ENCODE measurements at places on chromosomes 5 and 9.

DNA sequence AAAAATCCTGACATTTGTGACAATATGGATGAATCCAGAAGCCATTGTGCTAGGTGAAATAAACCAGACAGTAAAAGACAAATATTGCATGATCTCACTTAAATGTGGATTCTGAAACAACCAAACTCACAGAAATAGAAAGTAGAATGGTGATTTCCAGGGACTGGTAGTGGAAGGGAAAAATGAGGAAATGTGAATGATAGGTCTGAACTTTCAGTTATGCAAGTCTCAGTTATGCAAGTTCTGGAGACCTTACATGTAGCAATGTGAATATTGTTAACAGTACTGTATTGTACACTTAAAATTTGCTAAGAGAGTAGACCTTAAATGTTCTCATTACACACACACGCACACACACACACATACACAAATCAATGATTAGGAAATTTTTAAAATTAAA, 84.9 kb downstream of the SLCO4C1 start:
- DNase-seq = no peak

DNA sequence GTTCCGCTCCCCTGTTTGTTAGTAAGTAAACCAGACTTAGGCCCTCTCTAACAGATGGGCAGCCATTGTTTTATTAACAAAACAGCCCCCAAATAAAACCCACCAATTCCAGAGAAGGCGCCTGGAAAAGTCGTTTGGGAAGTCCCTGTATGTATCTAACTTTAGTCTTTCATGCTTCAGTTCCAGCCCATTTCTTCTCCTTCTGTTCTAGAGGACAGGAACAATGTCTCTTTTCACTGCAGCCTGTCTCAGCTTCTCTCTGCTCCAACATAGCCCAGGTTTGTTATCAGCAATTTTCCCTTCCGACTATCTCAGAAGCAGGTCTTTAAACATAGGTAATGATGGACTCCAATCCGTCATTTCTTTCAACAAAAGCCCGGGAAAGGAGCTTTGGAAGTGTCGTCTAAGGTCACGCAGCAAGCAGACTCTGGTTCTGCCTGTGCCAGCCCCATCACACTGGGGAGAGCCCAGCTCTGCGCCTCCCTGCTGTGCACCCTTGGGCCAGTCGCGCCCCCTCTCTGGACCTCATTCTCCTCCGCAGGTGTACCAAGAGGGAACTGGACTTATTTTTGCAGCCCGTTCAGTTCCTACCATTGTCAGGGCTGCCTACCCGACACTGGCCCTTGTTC, 9.6 kb upstream of the AKNA start:
- no peak for DNase-seq

- DNase-seq = no peak
Observed at GRCh38 chr5:71744009-71744790, 25.1 kb downstream of the CARTPT start.

GRCh38 chr5:132463811-132464155, 26.8 kb downstream of the IRF1 start:
- no peak for DNase-seq

DNA sequence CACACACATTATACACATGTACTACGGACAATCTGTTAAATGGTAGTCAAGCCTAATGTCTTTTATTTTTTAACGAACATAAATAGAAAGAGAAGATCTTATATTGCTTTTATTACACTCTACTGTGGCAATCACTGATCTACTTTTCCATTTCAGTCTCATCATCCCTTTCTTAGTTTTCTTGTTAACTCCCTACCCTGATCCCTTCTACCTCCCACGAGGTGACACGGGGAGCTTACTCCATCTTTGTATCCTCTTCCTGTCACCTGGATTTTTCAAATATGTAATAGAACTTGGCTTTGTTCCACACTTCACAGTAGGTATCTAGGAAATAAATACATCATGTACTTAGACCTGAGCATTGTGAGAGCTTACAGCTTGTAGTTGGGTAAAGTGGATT, 211.0 kb downstream of the PIK3R1 start:
- DNase-seq = no peak

- DNase-seq = no peak
Observed at GRCh38 chr5:23411994-23412393, 95.4 kb upstream of the PRDM9 start.

DNA sequence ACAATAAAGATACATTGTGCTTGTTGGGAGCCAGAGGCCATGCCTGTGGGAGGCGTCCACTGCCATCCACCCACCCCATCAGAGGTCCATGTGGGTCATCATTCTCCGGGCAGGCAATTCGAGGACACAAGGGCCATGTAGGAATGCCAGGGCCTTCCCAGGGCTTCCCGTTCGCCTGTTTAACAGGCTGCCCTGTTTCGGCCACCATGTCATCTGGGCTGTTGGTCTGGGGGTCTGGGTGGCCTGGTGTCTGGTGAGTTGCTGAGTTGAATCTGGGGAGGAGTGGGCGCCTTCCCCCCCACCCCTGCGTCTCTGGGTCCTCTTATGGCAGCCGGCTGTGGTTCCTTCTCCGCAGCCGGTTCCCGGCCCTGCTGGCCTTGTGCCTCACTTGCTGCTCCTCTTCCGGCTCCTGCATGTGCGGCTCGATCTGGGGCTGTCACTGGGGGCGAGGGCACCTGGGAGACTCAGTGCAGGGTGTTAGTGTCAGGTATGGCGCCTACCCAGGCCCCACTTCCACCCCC, 117.4 kb downstream of the WNK2 start:
- DNase-seq = no peak

DNA sequence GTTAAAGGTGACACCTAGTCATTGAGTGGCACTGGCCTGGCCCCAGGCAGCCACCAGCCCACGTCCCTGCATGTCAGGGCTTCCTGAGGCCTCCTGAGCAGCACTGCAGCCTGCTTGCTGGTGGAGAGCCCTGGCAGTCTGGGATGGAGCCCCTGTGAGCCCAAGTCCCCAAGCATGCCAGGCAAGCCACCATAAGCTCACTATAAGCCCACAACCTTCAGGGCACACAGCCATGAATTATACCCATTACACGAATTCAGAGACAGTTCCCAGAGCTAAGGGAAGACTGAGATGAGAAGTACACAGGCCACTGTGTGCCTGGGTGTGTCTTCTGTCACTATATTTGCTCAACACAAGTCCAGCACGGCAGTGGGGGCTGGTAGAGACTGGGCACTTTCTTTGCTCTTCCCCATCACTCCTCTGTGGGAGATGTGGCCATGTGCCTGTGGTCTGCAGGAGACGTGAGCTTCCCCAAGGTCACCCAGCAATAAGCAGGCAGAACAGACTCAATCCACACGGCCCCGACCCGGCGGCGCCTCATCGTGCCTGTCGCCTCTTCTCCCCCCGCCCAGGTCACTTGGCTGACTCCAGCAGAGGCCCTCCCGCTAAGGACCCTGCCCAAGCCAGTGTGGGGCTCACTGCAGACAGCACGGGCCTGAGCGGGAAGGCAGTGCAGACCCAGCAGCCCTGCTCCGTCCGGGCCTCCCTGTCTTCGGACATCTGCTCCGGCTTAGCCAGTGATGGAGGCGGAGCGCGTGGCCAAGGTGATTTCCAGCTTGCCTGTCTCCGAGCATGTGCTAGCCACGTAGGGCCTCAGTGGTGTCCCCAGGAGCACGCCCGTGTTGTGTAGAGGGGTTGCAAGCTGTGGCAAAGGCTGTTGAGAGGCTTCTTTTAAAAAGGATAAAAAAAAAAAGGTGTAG, 114.8 kb downstream of the WNK2 start:
- no peak for DNase-seq

- DNase-seq = no peak
Observed at GRCh38 chr9:28471261-28471660, 898.0 kb upstream of the C9orf72 start.

DNA sequence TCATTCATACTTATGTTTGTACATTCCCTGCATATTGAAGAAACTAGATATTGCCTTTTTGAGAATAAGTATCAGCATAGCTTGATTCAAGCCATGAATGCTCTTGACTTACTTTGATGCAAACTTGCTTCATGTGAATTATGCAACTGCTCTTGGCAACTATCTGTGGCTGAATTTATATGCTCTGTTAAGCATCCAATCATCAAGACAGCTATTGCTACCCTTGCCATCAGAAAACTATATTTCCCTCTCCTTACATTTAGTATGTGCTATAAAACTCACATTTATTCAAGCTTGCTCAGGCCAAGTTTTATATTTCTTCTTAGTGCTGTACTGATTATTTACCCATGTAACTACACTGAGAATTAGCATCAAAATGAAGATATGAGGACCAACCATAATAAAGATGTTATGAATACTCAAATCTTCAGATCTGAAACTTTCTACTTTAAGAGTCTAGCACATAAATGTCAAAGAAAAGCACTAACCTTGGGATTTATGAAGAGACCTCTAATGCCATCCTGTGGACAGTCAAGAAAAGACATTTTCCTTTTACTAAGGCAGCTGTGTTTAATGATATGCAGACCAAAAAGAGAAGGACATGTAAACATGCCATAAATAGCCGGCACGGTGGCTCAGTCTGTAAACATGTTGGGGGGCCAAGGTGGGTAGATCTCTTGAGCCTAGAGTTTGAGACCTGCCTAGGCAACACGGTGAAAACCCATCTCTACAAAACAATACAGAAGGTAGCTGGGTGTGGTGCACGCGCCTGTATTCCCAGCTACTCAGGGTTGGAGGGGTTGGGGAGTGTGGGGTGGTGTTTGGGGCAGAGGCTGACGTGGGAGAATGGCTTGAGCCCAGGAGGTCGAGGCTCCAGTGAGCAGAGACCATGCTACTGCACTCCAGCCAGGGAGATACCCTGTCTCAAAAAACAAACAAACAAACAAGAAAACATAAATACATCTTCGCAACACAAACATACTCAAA, 267.0 kb upstream of the TYRP1 start:
- DNase-seq = peak; percentile 26

- no peak for DNase-seq
Observed at GRCh38 chr5:10323588-10324488, 16.1 kb upstream of the CMBL start.

GRCh38 chr5:158055111-158055501, 196.2 kb upstream of the CLINT1 start:
- DNase-seq = no peak

GRCh38 chr5:142219146-142219545, 105.7 kb downstream of the SPRY4 start:
- no peak for DNase-seq

- DNase-seq = no peak
Observed at GRCh38 chr5:156375895-156376495, 49.0 kb downstream of the SGCD start.

GRCh38 chr5:89129941-89130340, 247.0 kb upstream of the MEF2C start:
- DNase-seq = no peak

- no peak for DNase-seq
Observed at GRCh38 chr5:36161361-36161760, 9.4 kb downstream of the SKP2 start.

GRCh38 chr5:101716941-101717340, 579.1 kb downstream of the SLCO4C1 start:
- no peak for DNase-seq

GRCh38 chr5:140633021-140633471, at the start of gene CD14:
Gene CD14, minus strand, starts transcription at chr5:140633175. Its CDS starts 104 bp downstream, at chr5:140633071.
- no peak for DNase-seq

DNA sequence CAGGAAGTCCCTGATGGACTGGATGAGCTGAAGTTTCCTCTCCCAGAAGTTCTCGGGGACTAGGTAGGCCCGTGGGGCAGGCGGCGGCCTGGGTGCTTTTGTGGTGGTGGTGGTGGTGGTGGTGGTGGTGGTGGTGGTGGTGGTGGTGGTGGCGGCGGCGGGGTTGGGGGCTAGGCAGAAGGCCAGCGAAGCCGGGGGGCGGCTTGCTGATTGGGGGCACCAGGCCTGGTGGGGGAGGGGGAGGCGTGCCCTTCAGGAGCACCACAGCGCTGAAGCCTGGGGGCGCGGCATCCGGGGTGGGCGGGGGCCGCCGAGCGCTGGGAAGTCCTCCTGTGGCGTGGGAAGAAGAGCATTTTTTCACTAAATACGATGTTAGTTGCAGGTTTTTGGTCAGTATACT, 26.9 kb downstream of the SPATA31C1 start:
- no peak for DNase-seq

- no peak for DNase-seq
Observed at GRCh38 chr9:24899463-24899862, 353.8 kb upstream of the IZUMO3 start.

GRCh38 chr5:33317271-33317670, 123.5 kb upstream of the TARS1 start:
- DNase-seq = no peak

DNA sequence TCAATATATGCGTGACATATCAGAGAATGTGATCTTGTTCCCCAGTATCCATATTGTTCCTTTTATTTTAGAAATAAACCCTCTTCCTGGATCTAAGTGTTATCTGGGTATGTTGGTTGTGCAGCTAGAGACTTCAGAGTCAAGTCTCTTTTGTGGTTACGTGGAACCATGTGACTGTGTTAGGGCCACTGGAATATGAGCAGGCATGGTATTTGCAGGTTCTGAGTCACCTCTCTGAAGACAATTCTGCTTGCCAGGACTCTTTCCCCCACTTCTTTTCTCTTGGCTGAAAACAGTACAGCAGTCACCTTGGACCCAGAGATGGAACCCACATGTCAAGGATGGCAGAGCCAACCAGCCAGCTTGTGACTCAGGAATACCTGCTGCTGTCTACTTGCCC, 59.7 kb downstream of the ATP10B start:
- no peak for DNase-seq

GRCh38 chr5:109829331-109829730, 139.6 kb downstream of the MAN2A1 start:
- DNase-seq = no peak

DNA sequence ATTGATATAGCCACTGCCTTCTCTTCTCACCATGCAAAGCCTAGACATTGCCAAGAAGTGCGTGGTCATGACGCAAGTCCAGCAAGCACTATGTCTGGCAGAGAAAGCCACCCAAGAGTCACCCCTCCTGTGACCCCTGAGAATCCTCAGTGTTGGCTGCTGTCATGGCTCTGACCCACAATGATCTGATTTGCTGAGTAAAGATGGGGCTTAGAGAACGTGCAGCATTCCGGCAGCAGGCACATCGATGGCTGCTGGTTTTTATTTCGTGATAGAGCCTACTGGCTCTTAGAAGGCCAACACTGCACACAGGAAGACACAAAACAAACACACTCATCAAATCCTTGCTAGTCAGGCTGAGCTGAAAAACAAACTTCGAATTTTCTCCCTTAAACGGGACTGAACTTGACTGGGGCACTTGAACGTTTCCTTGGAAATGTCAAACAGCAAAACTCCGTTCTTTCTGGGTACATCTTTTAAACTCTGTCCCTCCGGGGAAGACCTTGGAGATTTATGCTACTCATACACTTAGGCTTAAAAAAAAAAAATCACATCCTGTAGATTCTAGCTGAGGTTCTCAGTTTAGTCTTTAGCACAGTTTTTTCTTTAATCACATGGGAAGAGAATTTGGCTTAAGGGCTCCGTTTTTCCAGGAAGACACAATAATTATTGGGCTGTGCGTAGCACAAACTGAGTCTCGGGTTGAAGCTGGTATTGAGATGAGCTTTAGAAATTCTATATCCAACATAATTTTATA, 88.2 kb upstream of the BASP1 start:
- no peak for DNase-seq

DNA sequence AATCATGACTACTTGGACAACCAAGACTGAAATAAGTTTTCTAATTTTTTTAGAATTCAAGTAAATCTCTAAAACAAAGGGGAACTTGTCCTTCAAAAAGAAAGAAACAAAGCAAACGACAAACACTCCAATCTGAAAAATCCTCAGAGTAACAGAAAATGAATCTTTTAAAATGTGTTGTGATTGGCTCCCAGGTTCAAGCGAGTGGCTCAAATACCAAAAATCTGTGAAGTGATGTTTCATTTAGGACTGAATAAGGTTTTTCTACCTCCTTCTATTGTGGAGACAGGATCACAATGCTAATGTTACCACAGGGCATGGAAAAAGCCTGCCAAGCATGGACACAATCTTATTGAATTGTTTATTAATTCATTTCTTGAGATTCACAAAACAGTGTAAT, 415.7 kb downstream of the RAB3C start:
- DNase-seq = no peak
